Kidney epithelial cell (primary cell): ENCODE measurements at places on chromosomes 5 and 9.

DNA sequence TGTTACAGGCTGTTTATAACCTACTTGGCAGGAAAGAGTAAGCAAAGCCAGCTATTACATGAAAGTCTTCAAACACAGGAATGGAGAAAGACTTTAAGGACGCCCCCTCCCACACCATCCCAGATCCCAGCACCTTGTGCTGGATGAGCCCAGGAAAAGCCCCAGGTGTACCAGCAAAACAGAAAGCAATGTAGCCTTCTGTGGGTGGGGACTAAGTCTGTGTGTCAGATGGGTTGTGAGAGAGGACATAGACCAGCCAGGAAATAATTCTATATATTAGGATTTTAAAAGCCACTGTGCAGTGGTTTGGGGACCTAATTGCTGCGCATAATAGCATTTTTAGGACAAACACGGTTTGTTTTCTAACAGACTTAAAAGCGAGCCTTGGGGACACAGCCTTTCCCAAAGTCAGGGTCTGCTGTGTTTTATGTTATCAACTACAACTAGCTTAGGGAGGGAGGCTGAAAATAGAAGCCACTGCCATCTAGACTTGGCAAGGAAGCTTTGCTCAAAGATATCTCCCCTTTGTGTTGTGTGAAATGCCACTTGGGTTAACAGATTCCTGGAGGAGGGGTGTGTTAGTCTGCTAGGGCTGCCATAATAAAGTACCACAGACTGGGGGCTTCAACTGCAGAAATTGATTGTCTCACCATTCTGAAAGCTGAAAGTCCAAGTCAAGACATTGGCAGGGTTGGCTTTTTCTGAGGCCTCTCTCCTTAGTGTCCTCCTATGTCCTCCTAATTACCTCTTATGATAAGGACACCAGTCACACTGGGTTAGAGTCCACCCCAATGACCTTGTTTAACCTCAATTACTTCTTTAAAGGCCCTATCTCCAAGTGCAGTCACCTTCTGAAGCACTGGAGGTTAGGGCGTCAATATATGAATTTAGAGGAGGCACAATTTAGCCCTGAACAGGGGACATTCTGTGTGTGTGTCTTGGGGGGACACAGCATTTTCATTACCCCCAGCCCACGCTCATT lies 17.2 kb upstream of the UBE2QL1 start:
- no peak for DNase-seq

GRCh38 chr9:113564498-113565237 lies 101.1 kb downstream of the RGS3 start:
- no peak for DNase-seq

DNA sequence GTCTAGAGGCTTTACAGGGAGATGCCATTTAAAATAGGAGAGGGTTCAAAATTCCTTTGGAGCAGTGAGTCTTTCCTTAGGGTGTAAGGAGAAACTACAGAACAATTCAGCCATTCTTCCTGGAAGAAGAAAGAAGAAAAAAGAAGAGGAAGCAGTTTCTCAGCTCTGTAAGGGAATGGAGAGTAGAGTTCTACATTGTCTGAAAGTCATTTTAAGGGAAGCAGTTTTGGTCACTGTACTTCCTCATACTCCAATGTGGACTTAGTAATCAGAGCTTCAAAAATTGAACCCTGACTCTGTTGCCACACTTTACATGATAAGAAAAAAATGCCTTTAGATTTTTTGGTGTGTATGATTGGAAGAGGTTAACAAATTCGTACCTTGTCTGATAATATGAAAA lies 122.4 kb downstream of the LRRC70 start:
- DNase-seq = no peak

GRCh38 chr5:109865637-109866036 lies 175.9 kb downstream of the MAN2A1 start:
- DNase-seq = peak; percentile 92

GRCh38 chr5:166117072-166118066 lies 2174.1 kb upstream of the WWC1 start:
- DNase-seq = no peak

- DNase-seq = no peak
Measured at GRCh38 chr5:96714951-96715451, 52.8 kb downstream of the CAST start.

GRCh38 chr5:43652537-43653302 lies 49.7 kb downstream of the NNT start:
- DNase-seq = no peak

GRCh38 chr9:90868555-90868954 lies 66.9 kb downstream of the SYK start:
- DNase-seq = no peak

- no peak for DNase-seq
Measured at GRCh38 chr9:10228082-10228481, 384.7 kb downstream of the PTPRD start.

GRCh38 chr9:9341203-9341602 lies 1271.6 kb downstream of the PTPRD start:
- DNase-seq = no peak

DNA sequence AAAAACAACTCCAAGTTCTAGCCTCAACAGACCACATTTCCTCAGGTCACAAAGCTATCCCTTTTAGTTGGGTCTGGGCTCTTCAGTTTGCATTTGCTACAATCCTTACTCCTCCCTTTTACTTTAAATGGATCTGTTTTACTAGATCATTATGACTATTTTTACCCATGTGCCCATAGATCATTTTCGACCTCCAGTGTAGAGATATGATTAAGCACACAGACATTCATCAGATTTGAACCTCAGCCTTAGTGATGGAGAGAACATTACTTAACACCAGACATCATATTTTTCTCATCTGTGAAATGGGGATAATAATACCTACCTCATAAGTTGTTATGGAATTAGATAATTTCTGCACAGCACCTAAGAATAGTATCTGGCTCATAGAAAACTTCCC lies 141.9 kb downstream of the NPR3 start:
- no peak for DNase-seq

DNA sequence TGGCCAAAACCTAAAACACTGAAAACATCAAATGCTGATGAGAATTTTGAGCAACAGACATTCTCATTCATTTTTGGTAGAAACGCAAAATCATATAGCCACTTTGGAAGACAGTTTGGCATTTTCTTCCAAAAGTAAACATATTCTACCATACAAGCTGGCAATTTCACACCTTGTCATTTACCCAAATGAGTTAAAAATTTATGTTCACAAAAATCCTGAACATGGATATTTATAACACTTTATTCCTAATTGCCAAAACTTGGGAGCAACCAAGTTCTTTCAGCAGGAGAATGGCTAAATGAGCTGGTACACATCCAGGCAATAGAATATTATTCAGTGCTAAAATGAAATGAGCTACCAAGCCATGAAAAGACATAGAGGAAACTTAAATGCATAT lies 1270.1 kb upstream of the ACO1 start:
- DNase-seq = no peak

DNA sequence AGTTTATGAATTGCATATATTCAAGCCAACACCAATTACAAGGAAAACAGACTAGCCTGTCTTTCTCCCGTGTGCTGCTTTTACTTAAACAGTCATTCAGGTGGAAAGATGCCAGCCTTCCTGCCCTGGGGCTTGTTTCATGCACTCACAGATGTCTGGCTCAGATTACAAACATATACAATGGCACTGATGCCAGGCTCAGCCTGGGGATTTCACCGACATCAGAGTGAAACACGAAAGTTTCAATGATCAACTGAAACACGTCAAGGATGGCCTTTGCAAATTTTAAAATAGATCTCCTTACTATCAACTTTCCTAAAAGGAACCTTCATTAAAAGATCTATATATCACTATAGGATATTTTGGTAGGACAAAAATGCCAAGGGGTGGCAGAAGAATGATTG lies 1576.5 kb downstream of the EFNA5 start:
- peak; percentile 55 for DNase-seq

- DNase-seq = no peak
Measured at GRCh38 chr5:58505971-58506640, 14.9 kb downstream of the GAPT start.

GRCh38 chr9:127979333-127980059 lies 1.3 kb downstream of the EEIG1 start:
- DNase-seq = no peak

DNA sequence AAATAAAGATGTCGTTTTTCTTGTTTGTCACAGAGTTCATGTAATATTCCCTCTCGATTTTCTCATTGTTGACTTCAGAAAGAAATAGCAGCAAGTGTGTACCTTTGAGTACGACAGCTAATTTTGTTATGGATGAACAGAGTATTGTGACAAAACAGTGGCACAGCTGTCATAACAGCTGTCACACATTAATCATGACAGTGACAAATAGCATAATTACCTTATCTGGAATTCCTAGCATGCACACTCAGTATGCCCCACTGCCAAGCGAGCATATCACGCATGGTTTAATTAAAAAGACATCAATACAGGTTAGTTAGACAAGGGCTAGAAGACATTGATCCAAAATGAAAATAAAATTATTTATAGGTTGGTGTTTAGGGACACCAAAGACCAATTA lies 375.1 kb downstream of the SPATA31D1 start:
- DNase-seq = no peak

DNA sequence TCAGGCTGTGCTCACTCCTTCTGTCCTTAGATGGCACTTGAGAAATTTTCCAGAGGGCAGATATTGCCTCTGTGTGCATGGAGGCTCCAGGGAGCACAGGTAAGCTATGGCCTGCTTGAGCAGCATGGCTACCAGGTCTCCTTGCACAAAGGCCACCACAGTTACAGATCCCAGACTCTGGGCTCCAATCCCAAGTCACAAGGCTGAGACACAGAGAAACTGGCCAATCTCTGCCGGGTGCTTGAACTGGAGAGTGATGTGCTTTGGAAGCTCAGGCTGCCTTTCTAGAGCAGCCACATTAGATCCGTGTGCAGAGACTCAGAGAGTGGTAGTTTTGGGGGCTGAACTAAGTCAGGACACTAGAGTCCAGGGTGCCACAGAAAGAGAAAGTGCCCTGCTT lies 145.7 kb downstream of the SEMA6A start:
- no peak for DNase-seq

DNA sequence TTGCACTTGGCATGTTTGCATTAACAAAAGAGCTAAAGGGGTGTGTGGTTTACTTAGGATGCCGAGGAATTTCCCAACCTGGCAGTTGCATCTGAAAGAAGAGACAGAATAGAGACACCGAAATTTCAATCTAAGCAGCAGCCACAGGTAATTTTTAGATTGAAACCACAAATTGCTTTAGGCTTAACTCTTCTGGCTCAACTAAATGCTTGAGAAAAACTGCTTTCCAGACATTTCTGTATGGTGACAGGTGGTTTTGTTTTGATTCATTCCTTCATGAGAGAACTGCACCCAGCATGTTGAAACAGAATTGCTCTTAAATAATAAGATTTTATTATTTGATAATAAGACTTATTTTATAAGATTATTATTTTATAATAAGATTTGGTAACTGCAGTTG lies 21.5 kb downstream of the SECISBP2 start:
- DNase-seq = no peak

DNA sequence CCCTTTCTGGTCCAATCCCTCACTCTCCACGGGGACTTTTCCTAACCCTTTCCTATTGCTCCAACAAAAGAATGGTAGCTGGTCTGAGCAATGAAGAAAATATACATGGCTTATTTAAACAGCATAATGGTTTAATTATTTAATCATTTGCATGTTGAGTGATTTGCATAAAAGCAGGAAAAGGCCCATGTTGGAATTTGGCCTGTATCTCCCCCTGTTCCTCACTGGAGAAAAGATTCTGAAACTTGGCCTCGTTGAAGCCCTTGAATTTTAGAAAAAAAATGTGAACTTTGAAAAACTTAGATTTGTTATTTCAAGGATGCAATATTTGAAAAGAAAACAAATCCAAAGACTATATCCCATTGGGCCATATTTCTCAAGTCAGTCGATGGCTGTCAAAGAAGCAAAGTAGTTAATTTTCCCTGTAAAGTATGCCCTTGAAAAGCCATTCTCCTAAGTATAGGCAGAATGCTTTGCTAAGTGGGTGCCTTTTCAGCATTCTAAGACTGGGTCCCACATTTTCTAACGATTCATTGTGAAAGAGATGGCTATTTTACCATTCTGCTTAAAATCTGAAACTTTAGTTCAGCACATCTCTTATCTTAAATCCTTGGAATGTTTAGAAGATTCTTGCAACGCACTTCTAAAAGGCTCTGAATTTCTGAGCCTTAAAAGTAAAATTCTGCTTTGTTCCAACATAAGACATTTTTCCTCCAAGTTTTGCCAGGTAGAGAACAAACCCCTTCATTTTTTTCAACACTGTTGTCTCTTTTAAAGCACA lies 428.8 kb downstream of the ARHGEF28 start:
- no peak for DNase-seq

- no peak for DNase-seq
Measured at GRCh38 chr9:90333226-90333625, 309.4 kb downstream of the DIRAS2 start.

DNA sequence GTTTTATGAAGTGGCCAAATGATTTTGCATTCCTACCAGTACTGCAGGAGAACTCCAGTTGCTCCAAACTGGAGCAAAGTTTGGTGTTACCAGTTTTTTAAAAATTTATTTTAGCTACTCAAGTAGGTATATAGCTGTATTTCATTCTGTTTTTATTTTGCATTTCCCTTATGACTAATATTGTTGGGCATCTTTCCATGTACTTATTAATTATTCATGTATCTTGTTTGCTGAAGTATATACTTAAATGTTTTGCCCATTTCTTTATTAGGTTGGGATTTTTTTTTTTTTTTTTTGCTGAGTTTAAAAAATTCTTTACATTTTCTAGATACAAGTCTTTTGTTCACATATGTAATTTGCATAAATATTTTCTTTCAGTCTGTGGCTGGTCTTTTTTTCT lies 386.6 kb upstream of the DAB2 start:
- no peak for DNase-seq

GRCh38 chr5:91122651-91123050 lies 260.5 kb downstream of the ARRDC3 start:
- no peak for DNase-seq

DNA sequence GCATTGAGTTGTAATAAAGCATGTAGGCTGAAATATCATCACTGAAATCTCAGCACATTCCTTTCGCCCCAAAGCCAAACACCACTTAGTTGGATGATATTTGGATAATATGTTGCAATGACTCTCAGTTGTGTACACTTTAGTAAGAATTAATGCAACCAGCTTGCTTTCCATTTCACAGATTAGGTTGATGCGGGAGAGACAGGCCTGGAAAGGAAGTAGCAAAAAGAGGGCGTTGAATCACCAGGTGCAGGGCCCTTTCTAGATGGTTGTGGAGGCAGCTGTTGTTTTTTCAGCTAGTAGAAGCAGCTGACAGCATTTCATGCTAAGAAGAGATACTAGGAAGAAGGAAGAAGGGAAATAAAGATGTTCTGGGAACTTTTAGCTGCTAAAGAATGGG lies 30.9 kb downstream of the DMRT3 start:
- no peak for DNase-seq

DNA sequence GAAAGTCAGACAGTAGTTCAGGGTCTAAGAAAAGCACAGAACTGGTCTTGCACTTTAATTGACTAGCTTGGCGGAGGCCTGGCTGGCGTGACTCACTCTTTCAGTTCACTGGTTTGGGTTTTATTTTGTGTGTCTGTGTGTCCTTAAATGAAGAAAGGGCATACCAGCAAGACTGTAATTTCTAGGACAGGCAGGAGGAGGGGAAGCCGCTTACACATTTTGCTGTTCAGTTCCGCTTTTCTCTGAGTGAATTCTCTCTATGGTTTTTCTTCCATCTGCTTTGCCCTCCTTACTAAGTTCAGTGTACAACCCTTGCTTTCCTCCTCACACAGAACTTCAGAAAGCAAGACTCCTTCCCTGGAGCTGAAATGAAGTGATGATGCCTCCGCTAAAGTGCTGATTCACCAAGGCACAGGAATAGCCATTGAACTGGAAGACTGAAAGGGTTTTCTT lies 150.8 kb downstream of the MEF2C start:
- peak; percentile 50 for DNase-seq

- DNase-seq = no peak
Measured at GRCh38 chr5:155936520-155937406, 390.2 kb upstream of the SGCD start.
